ENCODE measurements at places on chromosomes 5 and 9.

GRCh38 chr5:56516035-56516434 is 282.9 kb upstream of the ANKRD55 start:
- DNase-seq = peak; percentile 55

DNA sequence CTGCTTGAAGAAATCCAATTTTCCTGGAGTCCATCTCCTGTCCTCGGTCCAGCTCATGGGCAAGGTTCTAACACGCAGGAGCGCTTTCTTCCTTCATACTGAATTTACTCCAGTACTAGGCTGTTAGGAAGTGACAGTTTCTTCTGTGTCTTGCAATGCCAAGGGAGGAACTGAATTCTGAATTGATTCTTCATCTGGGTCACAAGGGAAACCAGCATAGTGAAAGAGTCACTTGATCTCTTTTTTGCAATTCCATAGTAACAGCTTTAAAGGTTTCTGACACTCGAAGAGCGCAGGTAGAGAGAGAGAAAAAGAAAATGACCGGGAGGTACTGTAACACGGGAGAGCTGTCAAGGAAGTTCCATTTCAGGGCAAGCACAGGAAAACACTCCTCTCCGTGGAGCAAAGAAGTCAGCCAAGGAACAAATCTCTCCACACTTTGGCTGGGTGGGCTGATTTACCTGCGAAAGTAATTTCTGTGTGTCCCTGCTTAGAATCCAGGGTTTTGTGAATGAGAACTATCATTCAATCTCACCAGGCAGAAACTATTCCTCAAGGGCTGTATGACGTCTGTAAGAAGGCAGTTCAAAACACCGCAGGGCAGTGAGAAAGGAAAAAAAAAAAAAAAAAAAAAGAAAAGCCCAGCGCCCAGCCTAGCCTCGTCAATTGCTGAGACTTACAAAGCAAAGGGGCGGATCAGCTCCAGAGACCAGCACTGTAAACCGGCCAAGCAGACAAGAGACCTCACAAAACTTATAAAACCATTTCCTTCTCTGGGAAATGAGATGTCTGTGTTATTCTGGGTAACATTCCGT is 617.8 kb downstream of the PDE4D start:
- DNase-seq = no peak

DNA sequence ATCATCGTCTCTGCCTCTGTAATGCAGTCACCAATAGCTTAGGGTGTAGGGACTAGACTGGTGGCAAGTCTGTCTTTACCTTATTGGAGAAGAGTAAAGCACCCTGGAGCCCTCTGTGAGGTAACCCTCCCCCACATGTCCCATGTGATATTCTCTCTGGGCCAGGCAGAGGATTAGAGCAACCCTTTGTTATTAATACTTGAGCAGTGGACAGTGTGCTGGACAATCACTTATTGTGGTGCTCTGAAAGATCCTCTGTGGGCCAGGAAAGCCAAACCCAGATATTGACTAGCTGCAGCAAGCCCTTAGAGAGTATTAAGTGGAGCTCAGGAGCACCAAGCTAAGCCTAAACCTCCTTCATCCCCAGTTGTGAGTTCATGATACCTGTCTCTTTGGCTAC is 139.7 kb upstream of the RUSC2 start:
- no peak for DNase-seq

- no peak for DNase-seq
These were observed 1199.8 kb downstream of the DTWD2 start for GRCh38 chr5:117788596-117788995.

- no peak for DNase-seq
These were observed 267.9 kb downstream of the COX7C start for GRCh38 chr5:86885489-86886230.

GRCh38 chr5:17276445-17276844 is 59.0 kb downstream of the BASP1 start:
- no peak for DNase-seq

DNA sequence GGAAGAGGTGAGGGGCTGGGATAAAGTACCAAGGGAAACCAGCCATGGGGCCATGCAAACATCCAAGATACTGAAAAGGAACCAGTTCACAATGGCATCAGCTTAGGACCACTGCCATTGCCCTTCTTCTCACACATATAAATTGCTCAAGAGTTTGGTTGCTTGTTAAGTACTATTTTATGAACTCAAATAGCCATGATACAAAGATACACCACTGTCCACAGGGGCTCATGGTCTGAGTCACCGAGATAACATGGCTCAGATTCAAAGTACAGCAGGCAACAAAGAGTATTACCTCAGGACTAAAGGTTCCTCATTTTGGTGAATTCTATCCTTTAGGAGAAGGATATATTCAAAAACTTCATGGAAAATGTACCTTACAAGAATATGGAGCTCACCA is 55.6 kb downstream of the FANCC start:
- DNase-seq = no peak
